Ammon's horn (tissue), 1 donor: ENCODE measurements at places on chromosomes 2 and 18.

DNA sequence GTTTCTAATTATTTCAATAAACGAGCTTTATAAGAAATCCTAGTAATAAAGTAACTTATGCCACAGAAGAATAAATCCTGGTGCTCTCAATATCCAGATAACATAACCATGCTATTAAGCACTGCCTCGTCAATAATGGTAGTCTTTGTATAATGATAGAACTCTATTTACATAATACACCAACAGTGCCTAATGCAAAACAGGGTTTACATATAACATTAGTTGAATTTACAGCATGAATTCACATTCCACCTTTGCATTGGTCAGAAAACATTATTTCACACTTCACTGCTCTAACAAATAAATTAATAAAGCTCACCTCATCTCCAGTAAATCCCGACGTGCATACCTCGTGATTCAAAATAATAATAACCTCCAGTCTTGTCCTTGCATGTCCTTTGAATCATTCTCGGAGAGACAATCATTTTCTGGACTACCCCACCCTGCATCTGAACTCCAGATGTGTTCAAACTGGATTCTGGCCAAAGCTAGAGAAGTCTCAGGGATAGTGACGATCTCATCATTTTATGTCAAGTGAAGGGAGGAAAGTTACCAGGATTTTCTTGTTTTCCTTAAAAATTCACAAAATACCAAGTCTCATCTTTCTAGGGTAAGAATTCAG, 189.2 kb downstream of the NCKAP5 start:
- no peak for DNase-seq

- peak; percentile 83 for DNase-seq
Measured at GRCh38 chr2:191691016-191691735, 13.2 kb downstream of the NABP1 start.

- DNase-seq = peak; percentile 7
Measured at GRCh38 chr18:41096504-41096903, 858.5 kb upstream of the PIK3C3 start.

DNA sequence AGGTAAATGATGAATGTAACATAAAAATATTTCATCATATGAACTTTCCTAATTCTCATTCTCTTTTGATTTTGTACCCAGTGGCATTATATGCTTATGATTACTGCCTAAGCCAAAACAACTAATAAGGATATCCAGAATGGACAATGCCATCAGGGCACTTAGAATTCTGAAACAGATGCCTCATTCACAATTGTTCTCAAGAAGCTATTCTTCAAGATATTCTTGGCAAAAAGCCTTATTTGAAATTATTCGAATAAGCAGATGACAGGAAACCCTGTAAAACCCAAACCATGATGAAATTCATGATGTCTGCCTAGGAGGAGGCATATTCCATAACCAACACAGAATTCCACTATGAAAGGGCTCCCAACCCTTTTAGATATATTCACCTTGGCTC, 353.2 kb upstream of the TRIB2 start:
- no peak for DNase-seq

DNA sequence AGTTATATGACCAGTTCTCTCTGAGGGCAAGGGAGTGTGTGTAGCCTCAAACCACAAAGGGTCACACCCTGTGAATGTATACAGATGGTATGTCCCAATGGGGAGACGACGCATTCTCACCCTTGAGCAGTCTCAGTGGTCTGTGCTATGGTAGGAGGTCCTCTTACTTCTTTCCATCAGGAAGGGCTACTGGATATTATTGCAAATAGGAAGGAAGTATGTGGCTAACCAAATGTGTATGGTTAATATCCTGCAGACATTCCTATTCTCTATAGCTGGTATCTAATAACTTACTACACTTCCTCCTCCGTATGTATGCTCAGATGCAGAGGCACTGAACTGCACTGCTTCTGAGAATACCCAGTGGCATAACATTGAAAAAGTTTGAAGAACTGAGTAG, 306.7 kb upstream of the CCDC68 start:
- no peak for DNase-seq

GRCh38 chr2:42450136-42450535, 43.6 kb downstream of the KCNG3 start:
- peak; percentile 52 for DNase-seq

DNA sequence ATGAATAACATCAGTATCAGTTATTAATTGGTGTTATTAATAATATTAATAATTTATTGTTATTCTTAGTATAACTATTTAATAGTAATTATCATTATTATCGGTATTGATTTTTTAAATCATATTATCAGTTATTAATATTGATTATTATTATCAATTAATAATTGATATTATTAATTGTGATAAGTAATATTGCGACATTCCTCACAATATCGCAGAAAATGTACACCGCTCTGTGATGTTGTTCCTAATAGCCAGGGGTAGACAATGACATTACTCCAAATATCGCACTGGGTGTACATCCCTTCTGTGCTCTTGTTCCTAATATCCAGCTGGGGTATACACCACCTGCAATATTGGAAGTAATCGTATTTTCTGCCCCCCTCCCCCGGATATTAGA, 23.3 kb upstream of the NAGK start:
- DNase-seq = no peak

DNA sequence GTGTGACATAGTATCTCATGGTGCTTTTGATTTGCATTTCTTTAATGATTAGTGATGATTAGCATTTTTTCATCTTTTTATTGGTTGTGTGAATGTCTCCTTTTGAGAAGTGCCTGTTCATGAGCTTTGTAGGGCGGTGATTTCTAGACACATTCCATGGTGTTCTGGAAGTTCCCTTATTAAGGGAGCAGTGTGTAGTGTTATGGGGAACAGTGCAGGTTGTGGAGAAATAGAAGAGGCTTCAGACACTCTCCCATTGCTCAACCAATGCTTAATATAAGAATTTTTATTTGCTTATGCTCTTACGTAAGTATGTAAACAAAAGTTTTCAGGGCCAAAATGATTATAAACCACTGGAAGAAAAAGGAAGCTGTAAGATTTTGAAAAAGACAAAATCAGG, 34.7 kb downstream of the MMADHC start:
- DNase-seq = no peak

DNA sequence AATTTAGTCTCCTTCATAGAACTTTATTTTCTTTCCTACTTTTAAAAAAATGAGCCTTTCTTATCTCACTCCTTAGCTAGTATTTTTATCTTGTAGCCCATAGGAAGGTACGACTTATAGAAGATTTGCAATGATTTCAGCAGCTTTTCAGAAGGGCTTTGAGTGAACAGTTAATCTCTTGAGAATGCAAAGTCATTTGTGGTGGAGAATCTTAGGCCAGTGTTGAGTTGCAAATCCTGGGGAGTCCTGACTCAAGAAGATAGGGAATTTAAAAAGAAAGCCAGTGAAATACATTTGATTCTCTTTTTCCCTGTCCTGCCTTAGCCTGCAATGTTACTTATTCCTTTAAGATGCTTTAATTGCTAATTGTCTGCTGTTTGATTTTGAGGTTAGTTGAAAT, 33.6 kb downstream of the LYPD6 start:
- no peak for DNase-seq

DNA sequence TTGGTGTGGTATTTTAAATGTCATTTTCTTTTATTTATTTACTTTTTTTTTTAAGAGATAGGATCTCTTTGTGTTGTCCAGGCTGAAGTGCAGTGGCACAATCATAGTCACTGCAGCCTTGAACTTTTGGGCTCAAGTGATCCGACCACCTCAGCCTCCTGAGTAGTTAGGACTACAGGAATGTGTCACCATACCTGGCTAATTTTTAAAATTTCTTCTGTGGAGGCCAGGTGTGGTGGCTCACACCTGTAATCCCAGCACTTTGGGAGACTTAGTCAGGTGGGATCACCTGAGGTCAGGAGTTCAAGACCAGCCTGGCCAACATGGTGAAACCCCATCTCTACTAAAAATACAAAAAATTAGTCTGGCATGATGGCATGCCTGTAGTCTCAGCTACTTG, 33.5 kb upstream of the ZNF512 start:
- DNase-seq = no peak

- no peak for DNase-seq
Measured at GRCh38 chr2:127935337-127935736, 49.6 kb upstream of the AMMECR1L start.

GRCh38 chr2:157269922-157270321, 12.4 kb downstream of the GALNT5 start:
- no peak for DNase-seq

DNA sequence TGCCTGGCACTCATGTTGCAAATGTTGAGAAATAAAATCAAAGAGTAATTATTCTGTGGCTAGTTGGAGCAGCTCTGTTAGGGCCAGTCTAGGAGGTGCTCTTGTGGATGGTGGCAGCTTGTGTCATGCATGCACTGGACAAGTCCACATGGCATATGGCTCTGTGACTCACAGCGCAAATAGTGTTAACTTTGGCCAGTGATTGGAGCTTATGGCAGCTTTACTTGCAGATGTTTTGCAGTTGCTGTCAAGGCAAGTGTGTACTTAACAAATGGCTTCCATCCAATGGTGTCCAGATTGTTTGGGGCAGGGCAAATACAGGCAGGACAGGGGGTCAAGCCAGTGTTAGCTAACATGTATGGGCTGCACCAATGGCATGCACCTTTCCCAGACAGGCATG, 26.1 kb upstream of the TMX3 start:
- no peak for DNase-seq

DNA sequence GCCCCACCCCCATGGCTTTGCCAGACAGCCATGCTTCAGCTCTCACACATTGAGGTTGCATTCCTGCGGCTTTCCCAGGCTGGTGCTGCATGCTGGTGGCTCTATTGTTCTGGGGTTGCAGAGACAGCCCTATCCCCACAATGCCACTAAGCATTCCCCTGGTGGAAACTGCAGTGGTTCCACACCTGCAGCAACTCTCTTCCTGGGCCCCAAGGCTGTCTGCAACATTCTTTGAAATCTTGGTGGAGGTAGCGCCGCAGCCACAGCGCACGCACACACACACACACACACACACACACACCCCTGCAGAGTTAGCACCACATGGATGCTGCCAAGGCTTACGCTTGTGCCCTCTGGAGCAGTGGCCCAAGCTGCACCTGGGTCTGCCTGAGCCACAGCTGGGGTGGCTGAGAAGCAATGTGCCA, 21.4 kb downstream of the SFXN5 start:
- no peak for DNase-seq

GRCh38 chr18:11577271-11578112, 31.9 kb upstream of the SLC35G4 start:
- DNase-seq = no peak

GRCh38 chr2:134337631-134338030, 83.8 kb downstream of the MGAT5 start:
- DNase-seq = peak; percentile 29

DNA sequence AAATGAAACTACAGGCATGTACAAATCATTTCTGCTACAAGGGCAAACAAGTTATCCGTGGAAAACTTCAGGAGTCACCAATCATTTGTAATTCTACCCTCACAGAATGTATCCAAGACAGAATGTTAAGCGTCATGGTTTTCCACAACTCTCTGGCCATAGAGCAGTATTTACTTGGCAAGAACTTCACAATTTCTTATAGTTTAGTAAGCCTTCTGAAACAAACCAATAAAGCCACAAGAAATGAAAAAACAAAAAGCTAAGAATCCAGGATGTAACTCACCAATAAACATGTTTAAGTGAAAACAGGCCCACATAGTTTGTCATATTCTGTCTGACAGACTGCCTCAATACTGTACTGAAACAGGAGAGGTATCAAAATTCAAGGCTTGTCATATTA, 70.3 kb downstream of the LNPK start:
- no peak for DNase-seq

- no peak for DNase-seq
Measured at GRCh38 chr2:181066333-181066732, 85.9 kb downstream of the UBE2E3 start.

DNA sequence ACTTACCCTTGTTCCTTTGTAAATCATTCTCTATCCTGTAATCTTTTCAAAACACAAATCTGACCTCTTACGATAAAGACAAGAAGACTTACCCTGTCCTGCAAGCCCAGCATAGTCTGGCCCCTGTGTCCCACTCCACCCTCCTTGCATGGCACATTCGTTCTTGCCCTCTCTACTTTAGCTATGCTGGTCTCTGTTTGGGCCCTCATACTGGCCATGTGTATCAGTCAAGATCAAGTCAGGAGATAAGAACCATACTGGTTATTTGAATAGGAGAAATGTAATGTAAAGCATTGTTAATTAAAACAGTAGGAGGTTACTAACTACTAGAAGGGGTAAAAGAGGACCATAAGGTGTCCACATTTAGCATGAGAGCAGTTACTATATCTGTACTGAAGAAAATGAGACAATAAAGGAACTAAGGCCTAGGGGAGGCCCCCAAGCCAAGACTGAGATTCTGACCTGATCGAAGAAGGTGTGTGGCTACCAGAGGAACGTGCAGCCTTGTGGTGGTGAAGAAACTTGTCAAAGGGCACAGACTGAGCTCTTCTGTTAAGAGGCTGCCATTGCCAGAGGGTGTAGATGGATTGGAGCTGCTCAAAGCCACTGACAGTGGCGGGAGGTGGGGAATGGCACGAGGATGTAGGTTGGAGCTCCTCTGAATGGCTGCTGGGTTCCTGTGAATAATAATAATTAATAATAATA, 80.8 kb downstream of the KCTD18 start:
- DNase-seq = no peak

DNA sequence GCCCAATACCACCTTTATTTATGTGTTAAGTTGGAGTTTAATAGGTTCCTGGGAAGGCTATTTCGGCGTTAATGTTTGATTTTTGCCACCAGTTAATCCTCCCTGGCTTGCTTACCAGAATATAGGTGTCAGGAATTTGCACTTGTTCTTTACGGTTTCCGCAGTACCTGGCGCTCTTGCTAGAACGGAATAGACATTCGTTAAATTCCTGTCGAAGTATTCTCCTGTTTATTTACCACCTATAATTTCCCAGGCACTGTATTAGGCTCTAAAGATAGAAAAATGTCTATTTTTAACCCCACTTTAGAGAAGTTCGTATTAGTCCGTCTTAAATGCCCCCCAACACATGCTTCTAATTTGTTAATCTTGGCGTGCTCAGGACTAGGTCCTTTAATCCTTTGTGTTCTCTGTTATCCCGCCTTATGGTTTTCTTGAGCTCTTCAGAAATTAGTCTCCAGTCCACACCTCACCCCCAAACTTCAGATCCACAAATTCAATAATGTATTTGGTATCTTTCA, 575 bp downstream of the CCDC150 start:
- DNase-seq = no peak

GRCh38 chr18:49476664-49477411, 10.2 kb downstream of the C18orf32 start:
- DNase-seq = peak; percentile 51

- DNase-seq = peak; percentile 72
Measured at GRCh38 chr2:196586511-196586991, 53.0 kb upstream of the CCDC150 start.

GRCh38 chr2:66434679-66435548, at the start of gene MEIS1:
TSS of gene MEIS1 (plus strand) at chr2:66435125. CDS start at chr2:66435857, 732 bp downstream.
- DNase-seq = peak; percentile 95

- DNase-seq = no peak
Measured at GRCh38 chr2:210399440-210400041, 77.0 kb downstream of the LANCL1 start.
